ENCODE measurements at places on chromosomes 3 and 15.

- DNase-seq, result no peak
These were observed 108.4 kb downstream of the SHQ1 start for GRCh38 chr3:72739531-72740466.

GRCh38 chr3:187044206-187044605 is 95.1 kb downstream of the RPL39L start:
- peak; percentile 50 for DNase-seq

GRCh38 chr3:188788621-188789081 is 383.1 kb upstream of the TPRG1 start:
- peak; percentile 98 for DNase-seq

- DNase-seq, result peak; percentile 10
These were observed 471.8 kb downstream of the MFSD1 start for GRCh38 chr3:159273608-159274007.

- no peak for DNase-seq
These were observed 3.6 kb upstream of the SPG21 start for GRCh38 chr15:64993290-64993689.

DNA sequence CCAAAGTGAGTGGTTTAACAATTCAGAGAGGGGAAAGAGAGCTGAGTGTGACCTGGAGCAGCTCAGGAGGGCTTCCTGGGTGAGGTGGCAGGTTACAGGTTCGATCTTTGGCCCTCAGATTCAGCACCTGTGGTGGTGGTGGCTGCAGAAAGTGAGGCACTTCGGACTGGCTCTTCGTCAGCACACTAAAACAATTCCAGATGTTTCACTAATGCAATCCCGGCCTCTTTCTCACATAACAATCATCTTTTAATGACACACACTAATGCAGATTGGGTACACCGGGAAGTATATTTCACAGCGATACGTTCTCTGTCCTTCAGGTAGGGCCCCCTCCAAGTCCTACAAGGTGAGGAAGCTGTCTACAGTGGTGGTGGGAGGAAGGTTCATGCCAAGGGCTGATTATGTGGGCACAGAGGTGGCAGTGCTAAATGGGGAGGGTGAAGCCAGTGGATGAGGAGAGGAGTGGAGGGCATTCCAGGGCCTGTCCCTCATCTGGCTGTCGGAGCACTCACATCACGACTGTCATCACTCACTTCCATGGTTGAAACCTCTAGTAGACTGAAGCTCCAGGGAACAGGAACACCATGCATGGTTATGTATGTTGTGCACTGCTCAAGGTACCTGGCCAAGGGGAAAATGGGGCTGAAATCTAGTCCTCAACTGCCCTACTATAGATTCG is 171.1 kb downstream of the RAB11A start:
- DNase-seq, result no peak

- no peak for DNase-seq
These were observed 298.7 kb downstream of the CLSTN2 start for GRCh38 chr3:140233702-140234101.

DNA sequence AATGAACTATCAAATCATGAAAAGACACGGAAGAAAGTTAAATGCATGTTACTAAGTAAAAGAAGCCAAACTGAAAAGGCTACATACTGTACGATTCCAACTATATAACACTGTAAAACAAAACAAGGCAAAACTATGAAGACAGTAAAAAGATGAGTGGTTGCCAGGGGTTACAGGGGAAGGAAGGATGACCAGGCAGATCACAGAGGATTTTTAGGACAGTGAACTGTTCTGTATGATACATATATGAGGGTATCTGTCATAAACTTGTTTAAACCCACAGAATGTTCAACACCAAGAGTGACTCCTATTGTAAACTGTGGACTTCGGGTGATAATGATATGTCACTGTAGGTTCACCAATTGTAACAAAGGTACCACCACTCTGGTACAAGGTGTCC is 60.6 kb downstream of the CHSY1 start:
- no peak for DNase-seq

- no peak for DNase-seq
These were observed 65.2 kb downstream of the TLE3 start for GRCh38 chr15:70032509-70032908.

DNA sequence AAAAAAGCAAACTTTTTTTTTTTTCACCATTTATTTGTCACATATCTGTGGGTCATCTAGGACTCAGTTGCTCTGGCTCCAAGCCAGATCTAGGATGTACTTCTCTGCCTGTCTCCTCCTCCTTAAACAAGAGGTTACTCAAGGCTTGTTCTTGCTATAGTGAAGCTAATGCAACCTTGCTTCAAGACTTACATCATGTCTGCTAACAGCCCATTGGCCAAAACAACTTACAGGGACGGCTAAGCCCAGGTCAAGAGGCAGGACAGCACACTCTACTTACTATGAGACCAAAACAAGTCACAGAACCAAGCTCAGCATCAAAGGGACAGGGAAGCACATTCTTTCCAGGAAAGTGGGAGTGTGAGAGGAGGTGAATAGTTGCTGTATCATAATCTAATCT is 123.8 kb upstream of the BNIP2 start:
- DNase-seq, result no peak

- DNase-seq, result peak; percentile 31
These were observed 25.1 kb upstream of the ZKSCAN7 start for GRCh38 chr3:44529927-44530326.

DNA sequence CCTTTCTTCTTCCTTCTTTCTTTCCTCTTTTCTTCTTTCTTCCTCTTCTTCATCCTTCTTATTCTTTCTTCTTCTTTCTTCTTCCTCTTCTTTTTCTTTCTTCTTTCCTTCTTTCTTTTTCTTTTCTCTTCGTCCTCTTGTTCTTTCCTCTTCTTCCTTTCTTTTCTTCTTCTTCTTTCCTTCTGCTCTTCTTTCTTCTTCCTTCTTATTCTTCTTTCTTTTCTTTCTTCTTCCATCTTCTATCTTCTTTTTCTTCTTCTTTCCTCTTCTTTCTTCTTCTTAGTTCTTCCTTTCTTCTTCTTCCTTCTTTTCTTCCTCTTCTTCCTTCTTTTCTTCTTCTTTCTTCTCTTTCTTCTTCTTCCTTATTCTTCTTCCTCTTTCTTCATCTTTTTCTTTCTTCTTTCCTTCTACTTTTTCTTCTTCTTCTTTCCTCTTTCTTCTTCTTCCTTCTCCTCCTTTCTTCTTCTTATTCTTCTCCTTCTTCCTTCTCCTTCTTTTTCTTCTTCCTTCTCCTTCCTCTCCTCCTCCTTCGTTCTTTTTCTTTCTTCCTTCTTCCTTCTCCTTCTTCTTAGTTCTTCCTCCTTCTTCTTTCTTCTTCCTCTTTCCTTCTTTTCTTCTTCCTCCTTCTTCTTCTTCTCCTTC is 37.8 kb downstream of the SPG21 start:
- no peak for DNase-seq

DNA sequence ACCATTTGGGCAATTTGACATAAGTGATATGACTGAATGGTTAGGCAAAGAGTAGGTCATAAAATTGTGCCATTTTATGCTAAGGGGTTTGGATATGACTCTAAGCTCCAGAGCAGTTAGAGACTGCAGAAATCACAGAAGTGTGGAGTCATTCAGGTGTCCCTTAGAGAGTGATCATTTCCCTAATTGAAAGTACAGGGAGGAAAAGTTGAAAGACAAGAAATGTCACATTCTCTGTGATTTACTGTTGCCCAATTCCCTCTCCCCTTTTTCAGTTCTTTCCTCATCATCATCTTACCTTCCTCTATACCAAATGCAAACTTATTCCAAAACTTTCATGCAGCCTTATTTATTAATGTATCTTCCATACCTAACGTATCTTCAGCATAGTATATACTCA is 2.7 kb upstream of the GOLGB1 start:
- no peak for DNase-seq

GRCh38 chr3:29822071-29822470 is 541.2 kb downstream of the RBMS3 start:
- no peak for DNase-seq
